ENCODE measurements at places on chromosomes 11 and 22.
A peak's percentile ranks its signal among the peaks of the same experiment; 100 is the strongest.

- DNase-seq = no peak
Measured at GRCh38 chr11:75272391-75272790, 31.8 kb downstream of the TPBGL start.

DNA sequence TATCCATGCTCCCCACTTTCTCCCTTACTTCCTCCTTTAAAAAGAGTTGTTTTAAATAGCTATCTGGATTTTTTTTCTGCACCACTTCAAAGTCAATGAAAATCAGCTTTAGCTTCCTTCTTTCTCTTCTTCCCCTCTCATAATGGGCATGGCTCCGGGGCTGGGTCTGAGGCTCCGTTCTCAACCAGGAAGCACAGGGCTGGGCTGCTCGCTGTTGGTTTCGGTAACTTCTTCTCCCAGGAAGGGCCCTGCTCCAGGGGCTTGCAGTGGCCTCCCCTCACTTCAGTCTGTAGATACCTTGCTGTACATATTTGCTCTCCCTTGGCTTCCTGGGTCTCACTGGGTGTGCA is 23.8 kb downstream of the MICAL2 start:
- DNase-seq = no peak

- DNase-seq = no peak
Measured at GRCh38 chr11:90805172-90805571, 582.3 kb upstream of the CHORDC1 start.

DNA sequence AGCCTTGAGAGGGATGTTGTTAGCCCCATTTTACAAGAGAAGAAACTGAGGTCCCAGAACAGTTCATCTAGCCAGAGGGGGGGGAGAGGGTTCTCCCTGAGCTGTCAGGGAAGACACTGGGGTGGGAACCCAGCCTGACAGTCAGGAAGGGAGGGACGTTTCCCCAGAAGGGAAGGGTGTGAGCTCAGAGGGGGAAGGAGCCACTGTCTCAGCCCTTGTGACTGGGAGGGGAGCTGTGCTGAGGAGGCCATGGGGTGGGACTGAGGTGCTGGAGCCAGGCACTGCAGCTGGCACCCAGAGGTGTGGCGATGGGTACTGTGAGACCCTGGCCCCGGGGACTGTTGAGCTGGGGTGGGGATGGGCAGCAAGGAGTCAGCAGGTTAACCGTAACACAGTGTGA is 35.7 kb downstream of the DAGLA start:
- DNase-seq = no peak

GRCh38 chr11:69535908-69536307 is 54.4 kb downstream of the LINC01488 start:
- DNase-seq = no peak

DNA sequence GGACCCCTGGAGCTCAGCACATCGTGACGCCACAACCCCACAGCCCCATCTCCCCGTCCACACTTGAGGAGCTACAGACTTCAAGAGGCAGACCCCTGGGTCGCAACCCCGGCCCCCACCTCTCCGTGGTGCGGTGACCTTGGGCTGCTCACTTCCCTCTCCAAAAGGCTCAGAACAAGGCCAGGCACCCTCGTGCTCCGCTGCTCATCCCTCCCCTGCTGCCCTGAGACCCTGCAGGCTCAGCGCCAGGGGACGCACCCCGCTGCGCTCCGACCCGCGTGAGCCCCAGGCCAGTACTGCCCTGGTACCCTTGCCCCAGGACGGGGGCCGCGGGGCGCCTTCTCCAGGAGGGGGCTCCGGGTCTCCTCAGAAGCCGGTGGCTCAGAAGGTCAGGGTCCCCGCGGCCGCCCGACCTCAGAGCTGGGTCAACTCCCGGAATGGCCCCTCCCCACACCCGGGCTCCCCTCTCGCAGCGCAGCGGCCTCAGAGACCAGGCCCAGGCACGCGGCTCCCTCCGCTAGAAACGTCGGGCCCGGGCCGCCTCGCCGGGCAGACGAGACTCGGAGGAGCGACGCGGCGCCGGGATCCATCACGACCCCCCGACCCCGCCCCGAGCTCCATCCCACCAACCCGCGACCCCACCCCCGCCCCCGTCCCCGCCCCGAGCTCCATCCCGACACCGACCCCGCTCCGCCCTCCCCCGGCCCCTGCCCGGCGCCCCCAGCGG is 563 bp downstream of the GATD1 start:
- peak; percentile 17 for DNase-seq

- DNase-seq = no peak
Measured at GRCh38 chr11:122076512-122077120, 39.4 kb downstream of the BLID start.

- DNase-seq = peak; percentile 41
Measured at GRCh38 chr11:108733479-108734116, 68.7 kb downstream of the DDX10 start.

GRCh38 chr22:27296091-27296675 is 505.4 kb downstream of the MN1 start:
- DNase-seq = no peak

DNA sequence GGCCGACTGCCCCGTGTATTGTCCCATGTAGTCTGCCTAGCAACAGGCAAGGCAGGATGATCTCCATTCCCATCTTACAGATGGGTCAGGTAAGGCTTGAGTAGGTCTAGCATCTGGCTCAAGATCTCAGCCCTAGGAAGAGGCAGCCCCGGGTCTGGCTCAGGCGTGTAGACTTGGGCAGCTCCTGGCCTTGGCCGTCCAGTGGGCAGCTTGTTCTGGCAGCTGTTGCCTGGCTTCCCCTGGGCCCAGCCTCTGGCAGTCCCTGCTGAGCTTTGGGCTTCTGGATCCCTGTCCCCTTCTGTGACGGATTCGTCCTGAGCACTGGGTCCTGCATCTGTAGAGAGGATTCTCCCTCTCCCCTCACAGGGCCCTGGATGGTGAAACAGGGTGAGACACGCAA is 72.4 kb downstream of the MPPED1 start:
- no peak for DNase-seq

DNA sequence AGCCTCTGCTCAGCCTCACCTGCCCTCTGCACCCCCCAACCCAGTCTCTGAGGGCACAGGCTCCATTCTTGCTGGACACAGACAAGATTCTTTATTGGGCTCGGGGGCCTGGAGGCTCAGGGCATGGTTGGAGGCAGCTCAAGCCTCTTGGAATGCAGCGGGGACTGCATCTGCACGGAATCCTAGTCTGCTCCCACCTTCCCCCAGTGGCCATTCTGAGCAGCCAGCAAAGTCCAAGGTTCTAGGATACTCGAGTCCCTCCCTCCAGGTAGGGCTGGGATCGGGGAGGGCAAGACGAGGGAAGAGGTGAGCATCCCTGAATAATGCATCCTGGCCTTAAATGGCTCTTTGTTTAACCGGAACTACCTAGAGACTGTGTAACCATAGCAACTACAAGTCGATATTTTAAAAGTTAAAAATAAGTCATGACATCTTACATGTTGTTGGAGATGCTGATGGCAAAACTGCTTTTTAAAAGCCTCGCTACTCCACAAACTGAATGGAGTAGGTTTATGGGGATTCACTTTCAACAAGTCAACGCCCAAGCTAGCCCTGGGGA is 10.7 kb upstream of the IGSF22 start:
- DNase-seq = no peak

GRCh38 chr11:74683941-74684481 is 47.2 kb downstream of the CHRDL2 start:
- DNase-seq = no peak

GRCh38 chr11:2836315-2837095 is 49.1 kb downstream of the CDKN1C start:
- DNase-seq = no peak

- no peak for DNase-seq
Measured at GRCh38 chr22:36546092-36546804, 17.3 kb upstream of the EIF3D start.

DNA sequence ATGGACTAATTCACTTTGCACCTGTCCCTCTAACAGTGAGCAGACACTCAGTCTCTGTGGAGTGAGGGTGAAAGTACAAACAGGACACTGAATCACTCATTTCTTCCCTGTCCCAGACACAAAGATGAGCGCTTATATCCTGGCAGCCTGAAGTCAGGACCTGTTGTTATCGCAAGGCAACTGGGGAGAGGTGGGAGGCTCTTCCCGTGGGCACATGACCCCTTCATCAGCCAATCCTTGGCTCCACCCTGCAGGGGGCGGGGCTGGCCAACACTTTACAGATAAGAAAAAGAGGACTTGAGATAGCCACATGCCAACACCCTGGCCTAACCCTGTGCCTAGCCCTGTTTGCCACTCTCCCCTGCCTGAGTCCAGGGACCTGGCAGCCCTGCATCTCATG is 29.5 kb upstream of the TESMIN start:
- no peak for DNase-seq

GRCh38 chr11:59206635-59207034 is 6.1 kb downstream of the MPEG1 start:
- no peak for DNase-seq

- no peak for DNase-seq
Measured at GRCh38 chr11:28139841-28140415, 31.7 kb downstream of the METTL15 start.

- no peak for DNase-seq
Measured at GRCh38 chr22:49303061-49303735, 524.5 kb downstream of the BRD1 start.

- DNase-seq = no peak
Measured at GRCh38 chr11:113242767-113243397, 71.5 kb upstream of the TTC12 start.

DNA sequence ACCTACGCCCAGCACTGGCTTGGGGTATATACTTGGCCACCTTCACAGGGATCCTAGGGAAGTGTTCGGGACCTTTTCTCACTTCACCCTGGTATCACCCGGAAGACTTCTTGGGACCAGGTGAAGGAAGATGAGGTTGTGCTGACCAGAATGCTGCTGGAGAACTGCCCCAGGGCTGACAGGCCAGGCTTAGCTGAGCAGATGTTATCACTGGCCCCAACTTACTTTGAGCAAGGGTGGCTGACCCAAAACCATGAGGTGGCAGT is 4.5 kb downstream of the FTH1 start:
- DNase-seq = no peak

- DNase-seq = no peak
Measured at GRCh38 chr11:99932684-99933083, 754.4 kb upstream of the ARHGAP42 start.

GRCh38 chr11:86205421-86206336 is 38.9 kb upstream of the EED start:
- no peak for DNase-seq

DNA sequence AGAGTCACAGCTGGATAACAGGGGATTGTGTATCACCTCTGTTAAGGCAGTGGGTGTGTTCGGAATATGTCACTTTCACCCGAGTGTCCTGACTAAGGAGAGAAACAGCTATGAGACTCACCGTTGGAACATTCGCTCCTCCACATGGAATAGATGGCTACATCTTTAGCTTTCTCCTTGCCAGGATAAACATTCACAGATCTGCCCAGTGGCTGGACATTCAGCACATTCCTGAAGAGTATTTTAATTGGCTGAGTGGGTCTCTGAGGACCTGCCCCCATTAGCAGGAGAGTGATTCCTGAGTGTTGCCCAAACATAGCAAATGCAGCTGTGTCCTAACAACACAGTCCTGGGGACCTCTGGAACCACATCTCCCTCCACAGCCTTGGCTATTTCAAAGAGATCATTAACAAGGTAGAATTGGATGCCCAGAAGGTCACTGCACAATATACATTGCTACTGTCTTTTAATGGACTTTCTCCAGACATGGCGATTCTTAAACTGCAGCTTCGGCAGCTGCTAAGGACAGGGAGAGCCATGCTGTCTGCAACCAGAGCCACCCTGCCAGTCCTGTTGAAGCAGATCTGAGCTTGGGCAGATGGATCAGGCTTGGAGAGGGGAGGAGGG is 435.0 kb upstream of the CADM1 start:
- DNase-seq = no peak

- DNase-seq = no peak
Measured at GRCh38 chr11:122852074-122852795, 13.9 kb downstream of the CRTAM start.

DNA sequence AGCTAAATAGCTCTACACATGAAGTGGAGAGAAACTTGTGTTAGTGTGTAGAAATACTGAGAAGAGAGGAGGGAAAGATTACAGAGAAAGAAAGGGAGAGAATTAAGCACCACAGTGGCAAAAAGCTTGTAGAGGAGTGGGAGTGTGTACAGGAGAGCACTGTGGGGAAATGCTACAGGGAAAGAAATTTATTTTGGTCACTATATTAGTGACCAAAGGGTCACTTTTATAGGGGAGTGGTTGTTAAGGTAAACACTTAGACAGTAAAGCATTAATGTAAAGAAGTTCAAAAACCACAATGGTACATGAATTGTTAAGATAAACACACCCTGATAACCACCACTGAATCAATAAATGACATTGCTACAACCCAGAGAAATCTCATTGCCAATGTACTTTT is 307.2 kb upstream of the CTSC start:
- no peak for DNase-seq

- no peak for DNase-seq
Measured at GRCh38 chr11:114304065-114304464, 7.9 kb downstream of the NNMT start.

DNA sequence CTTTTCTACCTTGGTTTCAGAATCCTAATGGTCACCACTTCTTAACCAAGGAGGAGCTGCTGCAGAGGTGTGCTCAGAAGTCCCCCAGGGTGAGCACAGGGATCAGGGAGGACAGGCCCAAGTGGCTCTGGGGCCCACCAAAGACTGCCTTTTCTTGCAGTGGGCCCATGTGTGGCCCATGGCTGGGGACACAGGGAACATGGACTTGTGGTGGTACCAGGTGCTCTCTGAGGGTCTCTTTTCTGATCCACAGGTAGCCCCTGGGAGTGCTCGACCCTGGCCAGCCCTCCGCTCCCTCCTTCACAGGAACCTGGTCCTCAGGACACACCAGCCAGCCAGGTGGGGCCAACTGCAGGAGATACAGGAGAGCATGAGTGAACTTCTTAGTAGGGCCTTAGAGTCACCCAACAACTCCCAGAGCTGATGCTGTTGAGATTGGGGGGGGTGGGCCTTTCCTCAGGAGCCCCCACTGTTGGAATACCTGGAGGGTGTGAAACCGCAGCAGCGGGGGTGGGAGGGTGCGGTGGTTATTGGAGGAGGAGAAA is 2.0 kb downstream of the MUS81 start:
- no peak for DNase-seq
